ENCODE measurements at places on chromosomes 11 and 22. TPM values are rescaled to one million over a fixed set of nuclear protein-coding genes. Genes with fewer than 3 reads are reported as not detected.

Gene TMEM223
- total RNA-seq, result 16.2 TPM

DNA sequence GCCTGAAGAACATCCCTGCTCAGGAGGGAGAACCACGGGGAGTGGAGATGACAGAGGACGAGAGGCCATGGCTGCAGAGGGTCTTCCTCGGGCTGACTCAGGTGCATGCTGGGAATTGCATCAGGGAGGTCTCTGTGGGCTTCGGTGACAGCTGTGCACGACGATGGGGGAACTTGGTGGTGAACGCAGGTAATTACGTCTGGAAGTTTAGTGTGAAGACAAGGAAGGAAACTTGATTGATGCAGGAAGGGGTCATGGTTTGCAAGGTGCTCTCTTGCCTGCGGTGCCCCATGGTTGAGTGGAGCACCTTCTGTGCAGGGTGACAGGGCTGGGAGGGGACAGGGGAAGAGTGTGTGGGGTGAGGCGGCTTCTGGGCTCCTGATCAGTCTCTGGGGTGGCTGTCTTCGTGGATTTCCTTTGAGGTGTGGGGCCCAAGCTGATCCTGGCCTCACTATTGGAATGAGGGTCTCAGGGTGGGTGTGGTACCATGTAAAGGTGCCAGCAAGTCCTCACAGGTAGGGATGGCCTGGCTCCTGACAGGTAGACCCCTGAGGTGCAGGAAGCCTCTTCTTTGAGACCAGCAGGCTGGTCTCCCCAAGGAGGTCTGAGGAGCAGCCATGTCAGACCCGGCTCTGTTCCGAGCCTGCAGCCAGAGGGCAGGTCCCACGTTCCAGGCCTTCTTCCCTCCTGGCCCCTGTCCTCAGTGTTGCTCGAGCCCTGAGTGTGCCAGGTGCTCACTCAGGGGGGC lies 1020.1 kb downstream of the TBC1D22A start:
- no peak for ATAC-seq

GRCh38 chr22:20015187-20015625 lies 1.4 kb downstream of the ARVCF start:
- ATAC-seq, result no peak

GRCh38 chr11:132300283-132300682 lies 929.9 kb downstream of the NTM start:
- no peak for ATAC-seq

Measured in activated T-helper 17 cell treated with anti-CD3 and anti-CD28 coated beads, Interleukin-2, amount 50 U/mL, for 72 hours (primary cell).